ENCODE measurements at places on chromosomes 11 and 22. TPM values are rescaled to one million over a fixed set of nuclear protein-coding genes. Genes with fewer than 3 reads are reported as not detected.

MFRP gene
- total RNA-seq, result not detected

MRGPRE gene
- total RNA-seq, result not detected

TBX10 gene
- total RNA-seq, result not detected

FAM181B gene
- total RNA-seq, result 0.07 TPM

MIAT gene
- total RNA-seq, result 0.25 TPM

NXPE2 gene
- total RNA-seq, result not detected

OR4D5 gene
- total RNA-seq, result not detected

GPHA2 gene
- total RNA-seq, result not detected

PITPNB gene
- 48.0 TPM for total RNA-seq

PITPNM1 gene
- total RNA-seq, result 45.7 TPM

CRYAB gene
- total RNA-seq, result 13.0 TPM

CASP4 gene
- total RNA-seq, result 4.4 TPM

PKNOX2 gene
- total RNA-seq, result not detected

CARD18 gene
- total RNA-seq, result not detected

GRAP2 gene
- not detected for total RNA-seq

GNG3 gene
- total RNA-seq, result not detected

TSG101 gene
- 109 TPM for total RNA-seq

ALDH3B1 gene
- total RNA-seq, result 124 TPM

LRRN4CL gene
- total RNA-seq, result 0.12 TPM

C11orf58 gene
- total RNA-seq, result 178 TPM

ARHGAP8 gene
- 0.96 TPM for total RNA-seq

SMTNL1 gene
- not detected for total RNA-seq

HTR3A gene
- not detected for total RNA-seq

RAG2 gene
- not detected for total RNA-seq

FAM83F gene
- total RNA-seq, result not detected

ARFIP2 gene
- total RNA-seq, result 57.8 TPM

OR51V1 gene
- total RNA-seq, result not detected

EPS8L2 gene
- total RNA-seq, result 114 TPM

MMP8 gene
- total RNA-seq, result not detected

DERL3 gene
- total RNA-seq, result 0.60 TPM

DNAJB7 gene
- not detected for total RNA-seq

RAD9A gene
- total RNA-seq, result 31.1 TPM

OR5AS1 gene
- not detected for total RNA-seq

FXYD6 gene
- 0.35 TPM for total RNA-seq

PGA3 gene
- not detected for total RNA-seq

MS4A3 gene
- not detected for total RNA-seq

CEP126 gene
- 3.3 TPM for total RNA-seq

BTG4 gene
- total RNA-seq, result not detected
